ENCODE measurements at places on chromosomes 11 and 22. TPM values are rescaled to one million over a fixed set of nuclear protein-coding genes. Genes with fewer than 3 reads are reported as not detected.

Gene EIF3L
- 325 TPM for total RNA-seq

- no peak for DNase-seq
These were observed 551 bp downstream of the AGBL2 start for GRCh38 chr11:47714554-47715081.

Gene CECR2
- not detected for total RNA-seq

Gene GDPD4
- total RNA-seq, result not detected

GRCh38 chr11:37264783-37265182, 666.7 kb upstream of the RAG2 start:
- no peak for DNase-seq

- no peak for DNase-seq
These were observed 23.0 kb downstream of the LARGE2 start for GRCh38 chr11:45945397-45945999.

GRCh38 chr22:47160781-47161520, 398.5 kb downstream of the TBC1D22A start:
- peak; percentile 59 for DNase-seq

All from chondrocyte (in vitro differentiated cells).